Right kidney (tissue), 9 donors: ENCODE measurements at places on chromosomes 6 and 20.

- DNase-seq: peak; percentile 68
Measured at GRCh38 chr6:31900917-31901414, 920 bp downstream of the ZBTB12 start.

DNA sequence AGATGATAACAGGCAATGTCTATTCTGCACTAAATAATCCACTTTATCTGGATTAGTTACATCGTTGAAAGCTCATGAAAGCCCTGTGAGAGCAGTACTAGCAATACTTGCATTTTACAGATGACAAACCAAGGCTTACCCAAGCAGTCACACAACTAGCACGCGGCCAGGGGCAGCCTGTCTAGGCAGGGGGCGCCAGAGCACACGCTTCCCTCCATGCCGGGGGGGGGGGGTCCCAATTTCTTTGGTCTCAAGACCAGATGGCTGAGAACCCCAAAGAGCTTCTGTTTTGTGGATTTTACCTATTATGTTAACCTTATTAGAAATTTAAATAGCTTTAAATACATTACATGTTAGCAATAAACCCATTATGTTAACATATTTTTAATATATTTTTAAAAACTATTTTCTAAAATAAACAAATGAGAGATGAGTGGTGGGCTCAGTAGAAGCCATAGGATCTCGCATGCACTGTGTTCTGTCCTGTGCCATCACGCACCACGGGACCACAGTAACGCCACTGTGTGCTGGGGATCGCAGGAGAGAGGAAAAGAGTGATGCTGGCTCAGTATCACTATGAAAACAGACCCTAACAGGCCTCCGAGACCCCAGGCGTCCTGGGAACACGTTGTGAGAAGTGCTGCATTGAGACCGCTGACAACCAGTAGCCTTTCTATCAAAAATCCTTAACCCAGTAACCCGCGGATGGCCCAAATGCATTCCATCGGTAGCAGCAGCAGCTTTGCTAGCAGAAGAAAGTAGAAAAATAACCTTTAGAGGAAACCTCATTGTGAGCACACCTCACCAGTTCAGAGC lies 5.3 kb upstream of the PRR18 start:
- DNase-seq: no peak

DNA sequence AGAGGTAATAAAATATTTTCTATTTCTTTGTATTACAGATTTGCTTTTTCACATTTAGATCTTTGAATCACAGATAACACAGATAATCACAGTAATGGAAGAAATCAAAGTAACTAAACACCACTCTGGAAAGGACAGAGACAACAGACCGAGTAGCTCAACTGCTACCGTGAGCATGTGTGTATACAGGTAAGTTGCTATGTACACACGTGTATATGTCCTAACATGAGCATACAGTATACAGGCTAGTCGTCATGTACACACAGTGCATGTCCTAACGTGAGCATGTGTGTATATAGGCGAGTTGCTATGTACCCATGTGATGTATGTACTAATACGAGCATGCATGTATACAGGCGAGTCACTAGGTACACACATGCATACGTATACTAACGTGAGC lies 379.0 kb downstream of the THBS2 start:
- no peak for DNase-seq

DNA sequence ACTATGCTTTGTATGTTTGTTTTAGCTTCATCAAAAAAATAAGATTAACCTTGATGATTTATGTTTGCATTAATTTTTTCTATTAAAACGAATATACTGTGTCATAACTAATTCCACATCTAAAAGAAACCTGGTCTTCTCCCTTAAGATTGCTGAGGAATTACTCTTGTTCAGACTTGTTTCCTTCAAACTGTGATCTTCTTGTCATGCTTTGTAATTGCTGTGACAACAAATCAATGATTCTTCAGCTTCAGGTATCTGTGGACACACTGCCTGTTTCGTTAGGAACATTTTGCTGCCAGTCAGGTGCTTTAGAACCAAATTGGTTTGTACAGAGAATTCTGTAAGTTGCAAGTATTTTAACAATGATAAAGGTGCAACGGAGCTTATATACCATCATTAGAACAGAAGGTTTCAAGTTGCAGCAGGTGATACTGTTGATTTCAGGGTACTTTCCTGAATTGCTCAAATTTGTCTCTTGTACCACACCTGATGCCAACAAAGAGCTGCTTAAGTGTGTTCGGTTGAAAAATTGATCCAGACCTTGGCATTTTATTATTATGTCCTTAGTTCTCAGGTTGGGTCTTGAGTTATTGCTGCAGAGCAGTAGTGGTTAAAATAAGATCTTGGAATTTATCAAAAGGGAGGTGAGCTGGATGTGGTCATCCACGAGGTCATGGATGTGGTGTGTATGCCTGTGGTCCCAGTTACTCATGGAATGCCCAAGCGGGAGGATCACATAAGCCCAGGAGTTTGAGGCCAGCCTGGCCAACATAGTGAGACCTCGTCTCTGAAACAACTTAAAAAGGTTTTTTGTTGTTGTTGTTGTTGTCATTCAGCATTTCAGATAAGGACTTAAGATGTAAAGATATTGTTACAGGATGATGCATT lies 19.5 kb downstream of the SYTL3 start:
- no peak for DNase-seq

- no peak for DNase-seq
Measured at GRCh38 chr6:13351271-13351670, 22.9 kb upstream of the TBC1D7 start.

DNA sequence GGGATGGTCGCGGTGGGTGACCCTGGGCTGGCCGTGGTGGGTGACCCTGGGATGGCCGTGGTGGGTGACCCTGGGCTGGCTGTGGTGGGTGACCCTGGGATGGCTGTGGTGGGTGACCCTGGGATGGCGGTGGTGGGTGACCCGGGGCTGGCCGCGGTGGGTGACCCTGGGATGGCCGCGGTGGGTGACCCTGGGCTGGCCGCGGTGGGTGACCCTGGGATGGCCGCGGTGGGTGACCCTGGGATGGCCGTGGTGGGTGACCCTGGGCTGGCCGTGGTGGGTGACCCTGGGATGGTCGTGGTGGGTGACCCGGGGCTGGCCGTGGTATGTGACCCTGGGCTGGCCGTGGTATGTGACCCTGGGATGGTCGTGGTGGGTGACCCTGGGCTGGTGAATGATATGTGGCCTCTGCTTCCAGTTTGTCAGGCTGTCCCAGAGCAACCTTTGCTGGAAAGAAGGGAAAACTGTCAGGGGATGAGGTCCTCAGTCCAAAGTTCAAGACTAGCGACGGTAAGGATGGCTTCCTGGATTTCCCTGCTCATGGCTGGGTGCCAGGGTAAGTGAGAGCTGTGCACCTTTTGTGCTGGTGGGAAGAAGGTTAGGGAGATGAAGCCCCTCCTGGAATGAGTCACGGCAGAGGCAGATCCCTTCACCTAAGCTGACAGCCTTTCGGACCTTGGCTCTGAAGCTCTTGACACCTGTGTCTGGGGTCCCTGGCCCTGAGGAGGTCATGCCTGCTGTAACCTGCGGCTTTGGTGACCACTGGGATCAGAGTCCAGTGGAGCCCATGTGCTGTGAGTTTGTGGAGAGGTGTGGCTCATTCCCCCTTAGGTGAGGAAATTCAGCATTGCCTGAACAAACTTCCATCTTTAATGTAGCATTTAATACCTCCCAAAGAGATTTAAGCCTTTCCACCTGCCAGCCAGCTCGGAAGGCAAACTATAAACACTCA lies 19.1 kb upstream of the PCMTD2 start:
- DNase-seq: no peak

DNA sequence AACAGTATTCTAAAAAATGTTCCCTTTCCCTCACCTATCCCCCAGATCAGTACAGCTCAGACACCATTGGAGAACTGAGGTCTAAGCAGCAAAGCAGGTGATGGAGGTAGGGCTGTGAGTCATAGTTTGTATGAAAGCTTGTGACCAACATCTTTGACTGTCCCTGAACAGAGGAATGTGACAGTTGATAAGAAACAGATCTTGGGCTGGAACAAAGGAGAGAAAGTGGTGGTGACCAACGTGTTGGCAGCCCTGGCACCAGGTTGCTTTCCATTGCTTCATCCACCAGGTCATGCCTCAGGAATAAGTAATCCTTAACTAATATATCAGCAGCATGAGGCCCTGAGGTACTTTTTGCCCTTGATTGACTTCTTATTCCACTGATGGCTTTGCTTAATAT lies 19.9 kb upstream of the CRIP3 start:
- DNase-seq: no peak

- DNase-seq: no peak
Measured at GRCh38 chr6:168243812-168244376, 75.7 kb downstream of the DACT2 start.

- DNase-seq: no peak
Measured at GRCh38 chr6:95280686-95281273, 296.6 kb upstream of the MANEA start.

- DNase-seq: peak; percentile 100
Measured at GRCh38 chr20:17968366-17969277, at the start of the genes MGME1 and SNX5. Gene MGME1, plus strand, starts transcription at chr20:17969018. Its CDS starts 842 bp downstream, at chr20:17969860. Gene SNX5, minus strand, starts transcription at chr20:17968794. Its CDS starts 369 bp downstream, at chr20:17968425.

- DNase-seq: no peak
Measured at GRCh38 chr6:159170333-159170672, 1.1 kb downstream of the FNDC1 start.

- DNase-seq: no peak
Measured at GRCh38 chr20:42118409-42119125, 500.4 kb upstream of the CHD6 start.

- DNase-seq: no peak
Measured at GRCh38 chr20:4950437-4950836, 50.9 kb downstream of the SLC23A2 start.

DNA sequence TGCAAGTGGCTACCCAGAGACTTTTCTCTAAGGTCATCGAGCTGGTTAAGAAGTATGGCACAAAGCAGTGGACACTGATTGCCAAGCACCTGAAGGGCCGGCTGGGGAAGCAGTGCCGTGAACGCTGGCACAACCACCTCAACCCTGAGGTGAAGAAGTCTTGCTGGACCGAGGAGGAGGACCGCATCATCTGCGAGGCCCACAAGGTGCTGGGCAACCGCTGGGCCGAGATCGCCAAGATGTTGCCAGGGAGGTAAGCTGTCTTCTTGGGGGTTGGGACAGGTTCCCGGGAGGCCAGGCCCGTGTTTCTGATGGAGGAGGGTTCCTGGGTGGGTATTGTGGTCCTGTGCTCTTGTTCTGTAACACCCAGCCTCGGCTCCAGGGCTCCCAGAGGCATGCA lies 19.9 kb downstream of the MYBL2 start:
- DNase-seq: no peak

DNA sequence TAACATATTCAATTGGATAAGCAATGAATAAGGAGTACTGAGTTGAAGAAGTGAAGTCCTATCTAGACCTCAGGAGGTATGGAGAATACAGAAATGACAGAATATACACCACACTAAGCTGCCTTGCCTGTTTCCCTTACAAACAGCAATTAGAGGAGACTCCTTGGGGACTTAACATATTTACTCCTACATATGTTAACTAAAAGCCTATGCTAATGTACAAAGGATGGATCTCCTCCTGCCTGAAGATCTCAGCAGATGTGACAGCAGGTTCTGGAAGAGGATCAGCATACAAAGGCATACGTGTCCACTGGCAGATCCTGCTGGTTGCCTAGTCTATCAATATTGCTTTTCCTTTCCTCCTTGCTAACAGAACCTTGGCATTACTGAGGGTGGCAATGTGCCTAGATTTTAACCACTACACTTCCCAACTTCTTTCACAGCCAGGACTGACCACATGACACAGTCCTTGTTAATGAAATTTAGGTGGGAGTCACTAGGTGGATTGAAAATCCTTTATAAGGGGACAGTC lies 29.6 kb downstream of the PRKN start:
- DNase-seq: no peak

GRCh38 chr6:116176596-116176995 lies 50.7 kb upstream of the COL10A1 start:
- DNase-seq: no peak

- no peak for DNase-seq
Measured at GRCh38 chr6:165306955-165307354, 2.5 kb downstream of the C6orf118 start.

DNA sequence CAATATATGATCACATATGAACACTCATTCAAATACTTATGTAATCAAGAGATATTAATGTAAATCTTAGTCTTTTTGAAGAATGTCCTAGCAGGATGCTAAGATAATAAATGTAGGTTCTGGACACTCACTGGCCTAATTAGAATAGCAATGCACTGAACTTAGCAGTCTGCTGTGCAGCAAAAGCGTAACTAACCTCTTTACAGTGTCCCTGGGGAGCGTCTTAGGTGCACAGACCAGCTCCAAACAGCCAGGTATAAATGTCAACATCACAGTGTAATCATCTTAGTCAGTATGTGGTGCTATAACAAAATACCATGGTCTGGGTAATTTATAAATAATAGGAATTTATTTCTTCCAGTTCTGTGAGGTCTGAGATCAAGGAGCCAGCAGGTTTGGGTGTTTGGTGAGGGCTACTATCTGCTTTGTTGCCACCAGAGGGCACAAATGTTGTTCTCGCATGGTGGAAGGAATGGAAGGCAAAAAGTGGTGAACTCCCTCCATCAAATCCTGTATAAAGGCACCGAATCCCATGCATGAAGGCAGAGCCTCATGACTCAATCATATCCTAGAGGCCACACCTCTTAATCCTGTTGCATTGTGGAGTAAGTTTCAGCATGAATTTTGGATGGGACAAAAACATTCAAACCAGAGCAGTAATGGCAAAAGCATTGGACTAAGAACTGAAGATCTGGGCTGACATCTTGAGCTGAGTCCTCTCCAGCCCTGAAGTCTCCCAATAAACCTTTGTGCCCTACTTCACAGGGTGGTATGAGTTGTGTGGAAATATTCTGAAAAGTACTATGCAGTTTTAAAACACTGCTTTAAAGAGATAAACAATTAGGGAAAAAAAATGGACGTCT lies 41.8 kb upstream of the FOXO3 start:
- no peak for DNase-seq

DNA sequence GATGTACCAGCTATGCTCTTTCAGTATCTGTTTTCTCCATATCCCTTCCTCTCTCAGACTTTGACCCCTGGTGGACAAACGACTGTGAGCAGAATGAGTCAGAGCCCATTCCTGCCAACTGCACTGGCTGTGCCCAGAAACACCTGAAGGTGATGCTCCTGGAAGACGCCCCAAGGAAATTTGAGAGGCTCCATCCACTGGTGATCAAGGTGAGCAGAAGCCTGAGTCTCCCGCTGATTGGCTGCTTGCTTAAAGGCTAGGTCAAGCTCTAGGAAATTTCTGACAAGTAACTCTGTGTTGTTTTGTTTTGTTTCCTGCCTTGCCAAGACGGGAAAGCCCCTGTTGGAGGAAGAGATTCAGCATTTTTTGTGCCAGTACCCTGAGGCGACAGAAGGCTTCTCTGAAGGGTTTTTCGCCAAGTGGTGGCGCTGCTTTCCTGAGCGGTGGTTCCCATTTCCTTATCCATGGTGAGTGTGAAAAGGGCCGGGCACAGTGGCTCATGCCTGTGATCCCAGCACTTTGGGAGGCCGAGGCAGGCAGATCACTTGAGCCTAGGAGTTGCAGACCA lies 28.6 kb downstream of the C6orf89 start:
- DNase-seq: no peak

DNA sequence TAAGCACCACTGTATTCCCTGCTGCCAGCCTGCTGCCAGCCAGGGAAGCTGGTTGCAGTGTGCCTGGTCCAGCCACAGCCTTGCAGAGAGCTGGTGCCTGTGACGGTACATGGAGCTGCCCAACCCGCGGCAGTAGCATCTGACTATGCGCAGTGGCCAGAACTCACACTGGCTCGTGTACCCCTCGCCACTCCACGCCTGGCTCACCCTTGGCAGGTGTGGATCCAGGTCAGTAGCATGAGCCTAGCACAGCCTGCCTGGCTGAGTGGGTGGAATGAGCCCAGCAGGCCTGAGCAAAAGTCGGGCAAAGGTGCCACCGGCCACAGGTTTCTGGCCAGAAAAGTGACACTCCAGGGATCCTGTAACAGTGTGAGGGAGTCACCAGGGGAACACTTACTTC lies 361.7 kb upstream of the MAP3K7 start:
- no peak for DNase-seq

- DNase-seq: no peak
Measured at GRCh38 chr20:49955167-49955566, 19.0 kb downstream of the RNF114 start.
